ENCODE measurements at places on chromosomes 4 and X. TPM values are rescaled to one million over a fixed set of nuclear protein-coding genes. Genes with fewer than 3 reads are reported as not detected.

FAT1 gene
- 132 TPM for total RNA-seq

PABPC1L2B gene
- total RNA-seq = not detected

TMEM255A gene
- total RNA-seq = not detected

VCX3A gene
- total RNA-seq = not detected

MAMLD1 gene
- total RNA-seq = 1.7 TPM

GAGE12H gene
- total RNA-seq = not detected

WDR17 gene
- 1.5 TPM for total RNA-seq

STPG2 gene
- total RNA-seq = 0.61 TPM

CT45A1 gene
- total RNA-seq = not detected

GUCY1A1 gene
- not detected for total RNA-seq

HELT gene
- total RNA-seq = not detected

CD38 gene
- not detected for total RNA-seq

SOD3 gene
- not detected for total RNA-seq

AKAP4 gene
- total RNA-seq = not detected

NPY1R gene
- 2.8 TPM for total RNA-seq

SPANXN4 gene
- total RNA-seq = not detected

RBM47 gene
- 1.8 TPM for total RNA-seq

ANKRD50 gene
- total RNA-seq = 47.6 TPM

ABCG2 gene
- 0.12 TPM for total RNA-seq

PLAC8 gene
- total RNA-seq = 3.3 TPM

SPANXC gene
- not detected for total RNA-seq

C4orf50 gene
- total RNA-seq = not detected

EXOC1L gene
- total RNA-seq = not detected

ATG4A gene
- total RNA-seq = 11.7 TPM

GLRB gene
- 5.9 TPM for total RNA-seq

PGAM4 gene
- not detected for total RNA-seq

AFP gene
- not detected for total RNA-seq

SLITRK4 gene
- 0.39 TPM for total RNA-seq

FAM9B gene
- 0.40 TPM for total RNA-seq

ZXDA gene
- total RNA-seq = 4.9 TPM

GATA1 gene
- not detected for total RNA-seq

GAGE12J gene
- total RNA-seq = not detected

GAGE1 gene
- not detected for total RNA-seq
